ENCODE measurements at places on chromosomes 6 and 20.

DNA sequence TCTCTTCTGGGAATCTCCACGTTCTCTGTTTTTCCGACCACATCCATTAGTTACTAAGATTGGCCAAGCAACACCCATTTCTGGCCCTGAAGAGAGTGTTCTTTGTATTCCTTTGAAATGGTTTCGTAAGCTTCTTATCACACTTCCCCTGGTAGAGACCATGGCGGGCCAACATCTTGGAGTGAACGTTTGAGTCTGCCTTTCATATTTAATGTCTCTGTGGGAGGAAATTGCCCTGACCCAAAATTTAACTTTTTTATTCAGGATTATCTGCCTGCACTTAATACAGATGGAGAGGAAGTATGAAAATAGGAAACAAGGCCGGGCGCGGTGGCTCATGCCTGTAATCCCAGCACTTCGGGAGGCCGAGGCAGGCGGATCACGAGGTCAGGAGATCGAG lies 177.0 kb upstream of the SNX9 start:
- no peak for DNase-seq

GRCh38 chr6:11785774-11786579 lies 7.4 kb upstream of the ADTRP start:
- peak; percentile 53 for DNase-seq

GRCh38 chr20:57759724-57760123 lies 49.9 kb upstream of the PMEPA1 start:
- no peak for DNase-seq

DNA sequence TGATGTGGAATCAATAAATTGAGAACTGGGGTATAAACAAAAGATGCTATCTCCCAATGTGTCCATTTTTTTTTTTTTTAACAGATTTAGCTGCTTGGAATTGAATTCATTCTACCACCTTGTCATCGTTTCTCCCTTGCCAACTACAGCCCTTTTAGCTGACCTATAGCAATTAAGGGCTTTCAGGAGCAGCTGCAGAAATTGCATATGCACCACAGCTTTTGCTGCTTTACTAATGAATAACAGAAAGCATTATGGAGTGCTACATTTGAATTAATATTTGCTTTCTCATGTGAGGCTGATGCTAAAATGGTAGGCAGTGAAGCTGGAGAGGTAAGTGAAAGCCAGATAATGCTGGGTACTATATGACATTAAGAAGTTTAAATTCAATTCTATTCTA lies 5.7 kb downstream of the SESN1 start:
- no peak for DNase-seq
